ENCODE measurements at places on chromosomes 5 and 9.

DNA sequence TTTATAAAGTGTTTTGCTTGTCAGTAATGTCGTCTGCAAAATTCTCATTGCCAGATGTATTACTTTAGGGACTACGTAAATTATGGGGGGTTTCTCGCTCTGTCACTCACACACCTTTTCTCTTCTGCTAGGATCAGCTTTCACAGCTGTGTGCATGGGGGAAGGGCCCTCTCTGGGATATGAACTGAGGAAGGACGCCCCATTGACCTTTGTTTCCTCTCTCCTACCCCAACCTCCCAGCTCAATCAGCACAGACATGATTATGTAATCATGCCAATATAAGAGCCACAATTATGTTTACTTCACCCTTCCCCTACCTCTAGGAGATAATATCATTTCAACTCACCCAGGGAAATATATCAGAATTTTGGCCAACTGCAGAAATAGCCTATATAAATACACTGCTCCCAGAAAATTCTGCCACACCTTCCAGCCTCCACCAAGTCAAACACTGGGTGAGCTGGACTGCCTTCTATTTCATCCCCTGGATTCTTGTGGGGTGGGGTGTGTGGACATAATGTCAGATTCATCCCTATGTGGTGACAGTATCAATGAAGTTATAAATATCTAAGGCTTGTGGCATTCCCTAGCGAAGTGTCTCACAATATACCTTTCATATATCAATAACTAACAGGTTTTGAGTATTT lies 12.6 kb upstream of the SEMA5A start:
- no peak overlapping the region for H3K4me3 ChIP-seq
- DNase-seq: no peak
- no peaks in the 10 kb centered on the region for H3K27me3 ChIP-seq
- no peaks in the 10 kb centered on the region for H3K36me3 ChIP-seq

DNA sequence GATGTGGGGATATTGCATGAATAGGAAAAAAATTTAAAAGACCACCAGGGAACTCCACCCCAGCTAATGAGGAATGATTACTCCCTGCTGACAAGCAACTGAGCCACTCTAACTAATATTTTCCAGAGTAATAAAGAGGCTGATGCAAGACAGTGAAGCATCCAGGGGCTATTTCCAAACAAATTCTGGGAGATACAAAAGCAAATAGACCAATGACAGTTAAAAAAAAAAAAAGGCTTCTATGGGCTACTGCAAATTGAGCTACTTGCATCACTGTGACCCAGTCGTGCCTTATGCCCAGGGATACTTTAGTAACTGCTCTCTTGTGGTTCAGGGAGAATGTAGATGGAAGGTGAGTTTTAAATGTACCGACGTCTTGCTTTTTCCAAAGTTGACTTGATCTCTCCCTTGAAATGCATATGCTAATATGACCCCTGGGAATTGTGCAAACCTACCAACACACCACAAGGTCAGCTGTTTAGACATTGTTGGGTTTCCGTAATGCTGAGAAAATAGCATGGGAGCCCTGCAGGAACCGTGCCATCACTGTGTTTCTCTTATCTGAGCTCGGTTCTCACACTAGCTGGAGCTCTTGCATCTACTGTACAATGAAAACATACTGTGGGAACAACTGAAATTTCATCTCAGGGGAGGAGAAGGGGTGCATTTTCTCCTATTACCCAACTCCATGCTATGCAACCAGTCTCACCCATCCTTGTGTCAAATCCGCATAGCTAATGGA lies 250.6 kb upstream of the MAP3K1 start:
- H3K27me3 ChIP-seq: no peaks in the 10 kb centered on the region
- no peaks in the 10 kb centered on the region for H3K36me3 ChIP-seq
- DNase-seq: peak; percentile 66
- peaks cover 10% of the 10 kb centered on the region for H3K4me1 ChIP-seq
- no peak overlapping the region for H3K4me3 ChIP-seq

GRCh38 chr5:150409638-150410523 lies 2.8 kb downstream of the CD74 start:
- H3K4me1 ChIP-seq: peaks cover 19% of the 10 kb centered on the region
- H3K27ac ChIP-seq: peak overlapping the region; percentile 92
- peak overlapping the region; percentile 33 for H3K4me3 ChIP-seq
- peaks cover 6% of the 10 kb centered on the region for H3K36me3 ChIP-seq
- peaks cover 3% of the 10 kb centered on the region for H3K27me3 ChIP-seq
- peak; percentile 93 for DNase-seq

GRCh38 chr5:61184708-61185107 lies 22.4 kb upstream of the SMIM15 start:
- H3K4me3 ChIP-seq: no peak overlapping the region
- no peaks in the 10 kb centered on the region for H3K27me3 ChIP-seq
- H3K27ac ChIP-seq: no peak overlapping the region
- no peaks in the 10 kb centered on the region for H3K4me1 ChIP-seq
- H3K36me3 ChIP-seq: no peaks in the 10 kb centered on the region
- DNase-seq: no peak

DNA sequence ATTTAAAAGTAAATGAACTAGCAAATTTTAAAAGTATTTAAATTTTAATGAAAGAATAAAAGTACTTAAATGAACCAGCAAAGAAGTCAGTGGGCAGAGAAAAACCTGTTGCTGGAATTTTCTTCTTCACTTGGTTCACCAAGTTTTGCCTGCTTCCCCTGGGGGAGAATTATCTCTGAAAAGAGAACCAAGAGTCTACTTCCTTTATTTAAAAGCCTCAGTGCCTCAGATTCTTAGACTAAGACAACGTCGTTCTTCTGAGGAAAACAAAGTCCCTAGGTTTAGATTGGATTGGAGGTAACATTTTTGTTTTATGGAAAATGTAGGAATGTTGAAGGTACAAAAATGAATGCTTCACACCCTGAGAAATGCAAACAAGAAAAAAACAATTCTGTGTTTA lies 7.4 kb upstream of the KLF4 start:
- no peaks in the 10 kb centered on the region for H3K36me3 ChIP-seq
- H3K27me3 ChIP-seq: peaks cover 1% of the 10 kb centered on the region
- DNase-seq: no peak

- no peaks in the 10 kb centered on the region for H3K27me3 ChIP-seq
- H3K27ac ChIP-seq: no peak overlapping the region
- no peak for DNase-seq
- H3K36me3 ChIP-seq: no peaks in the 10 kb centered on the region
Measured at GRCh38 chr5:62100201-62100600, 205.8 kb upstream of the KIF2A start.

DNA sequence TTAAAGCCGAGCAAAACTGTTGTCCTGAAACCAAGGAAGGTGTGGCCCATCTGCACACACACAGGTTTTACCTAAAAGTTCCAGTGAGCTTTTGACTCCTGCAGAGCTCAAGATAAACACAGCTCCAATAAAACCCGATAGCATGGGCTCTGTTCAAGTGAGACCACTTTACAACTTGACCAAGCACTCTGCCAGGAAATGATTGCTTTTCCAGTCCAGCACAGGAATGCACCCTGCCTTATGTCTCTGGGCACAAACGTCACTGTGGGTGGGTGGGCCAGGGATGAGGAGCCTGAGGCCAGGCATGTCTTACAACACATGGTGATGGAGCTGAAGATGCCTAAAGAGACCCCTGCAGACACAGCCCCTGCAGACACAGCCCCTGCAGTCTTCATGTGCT lies 115.3 kb downstream of the ROR2 start:
- no peaks in the 10 kb centered on the region for H3K27me3 ChIP-seq
- H3K4me3 ChIP-seq: no peak overlapping the region
- H3K36me3 ChIP-seq: no peaks in the 10 kb centered on the region
- H3K27ac ChIP-seq: no peak overlapping the region

DNA sequence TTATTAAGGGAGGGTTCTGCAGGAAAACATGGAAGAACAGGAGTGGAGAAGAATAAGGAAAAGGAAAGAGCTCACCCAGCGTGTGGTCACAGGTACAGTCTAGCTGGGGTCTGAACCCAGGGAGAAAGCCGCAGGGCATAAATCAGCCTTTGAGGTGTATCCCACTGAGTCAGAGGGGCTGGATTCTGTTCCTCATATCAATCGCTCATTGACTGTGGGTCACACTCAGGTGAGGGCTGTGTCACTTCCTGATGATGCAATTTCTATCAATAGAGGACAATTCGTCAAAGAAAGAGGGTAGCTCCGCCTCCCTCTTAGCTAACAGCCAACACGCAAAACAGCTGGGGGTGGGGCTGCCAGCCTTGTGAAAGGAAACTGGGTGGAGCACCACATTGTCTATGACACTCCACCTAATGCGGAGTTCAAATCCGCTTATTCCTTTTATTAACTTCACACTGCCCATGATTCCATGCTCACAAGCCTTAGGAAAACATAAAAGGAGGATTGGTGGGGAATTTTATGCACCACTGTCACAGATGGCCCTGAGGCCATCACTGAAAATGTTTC lies 176.2 kb downstream of the ICE1 start:
- DNase-seq: no peak
- no peaks in the 10 kb centered on the region for H3K27me3 ChIP-seq
- no peaks in the 10 kb centered on the region for H3K4me1 ChIP-seq

GRCh38 chr9:92535940-92536850 lies at the start of gene ECM2:
ECM2 (minus strand) TSS chr9:92535990; CDS start chr9:92522866, 13,124 bp downstream.
- peak; percentile 94 for DNase-seq
- peak within 1 kb of the TSS; percentile 73 for H3K27ac ChIP-seq
- peaks cover 6% of the 10 kb centered on the region for H3K4me1 ChIP-seq
- H3K4me3 ChIP-seq: peak within 1 kb of the TSS; percentile 19

GRCh38 chr5:137819766-137820165 lies 47.9 kb upstream of the MYOT start:
- H3K4me1 ChIP-seq: peaks cover 8% of the 10 kb centered on the region
- H3K4me3 ChIP-seq: no peak overlapping the region
- no peak overlapping the region for H3K27ac ChIP-seq
- DNase-seq: no peak

GRCh38 chr5:14061106-14061505 lies 82.0 kb upstream of the TRIO start:
- H3K27ac ChIP-seq: no peak overlapping the region
- H3K27me3 ChIP-seq: no peaks in the 10 kb centered on the region
- no peak for DNase-seq
- H3K4me1 ChIP-seq: no peaks in the 10 kb centered on the region
- H3K36me3 ChIP-seq: no peaks in the 10 kb centered on the region
- H3K4me3 ChIP-seq: no peak overlapping the region

- peak; percentile 17 for DNase-seq
- no peaks in the 10 kb centered on the region for H3K27me3 ChIP-seq
- H3K27ac ChIP-seq: no peak overlapping the region
- no peak overlapping the region for H3K4me3 ChIP-seq
- H3K4me1 ChIP-seq: no peaks in the 10 kb centered on the region
Measured at GRCh38 chr9:117535434-117535833, 120.6 kb upstream of the ASTN2 start.

GRCh38 chr5:112703866-112704820 lies 33.5 kb upstream of the APC start:
- no peaks in the 10 kb centered on the region for H3K36me3 ChIP-seq
- no peak overlapping the region for H3K4me3 ChIP-seq
- H3K4me1 ChIP-seq: peaks cover 6% of the 10 kb centered on the region
- no peaks in the 10 kb centered on the region for H3K27me3 ChIP-seq

- no peak overlapping the region for H3K27ac ChIP-seq
- DNase-seq: no peak
- no peaks in the 10 kb centered on the region for H3K36me3 ChIP-seq
- no peak overlapping the region for H3K4me3 ChIP-seq
- H3K27me3 ChIP-seq: no peaks in the 10 kb centered on the region
- no peaks in the 10 kb centered on the region for H3K4me1 ChIP-seq
Measured at GRCh38 chr5:91668261-91668660, 285.1 kb upstream of the ARRDC3 start.

DNA sequence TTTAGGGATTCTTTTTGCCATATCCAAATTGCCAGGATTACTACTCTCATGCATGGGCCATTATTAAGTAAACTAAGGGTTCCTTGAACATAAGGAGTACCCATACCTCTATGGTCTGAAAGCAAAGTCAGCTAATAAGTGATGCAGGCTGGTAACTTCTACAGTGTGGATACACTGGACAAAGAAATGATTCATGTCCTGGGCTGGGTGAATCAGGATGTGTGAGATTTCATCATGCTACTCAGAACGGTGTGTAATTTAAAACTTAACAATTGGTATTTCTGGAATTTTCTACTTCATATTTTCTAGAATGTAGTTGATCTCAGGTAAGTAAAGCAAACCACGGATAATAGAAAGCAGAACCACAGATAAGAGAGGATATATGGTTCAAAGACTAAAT lies 428.8 kb downstream of the CHSY3 start:
- H3K4me1 ChIP-seq: no peaks in the 10 kb centered on the region
- no peak overlapping the region for H3K27ac ChIP-seq
- no peak for DNase-seq
- H3K27me3 ChIP-seq: no peaks in the 10 kb centered on the region

- no peaks in the 10 kb centered on the region for H3K4me1 ChIP-seq
- no peak overlapping the region for H3K27ac ChIP-seq
- no peak overlapping the region for H3K4me3 ChIP-seq
- H3K36me3 ChIP-seq: no peaks in the 10 kb centered on the region
Measured at GRCh38 chr9:28121366-28121765, 548.1 kb upstream of the C9orf72 start.

- H3K4me3 ChIP-seq: no peak overlapping the region
- peaks cover 10% of the 10 kb centered on the region for H3K4me1 ChIP-seq
- H3K27me3 ChIP-seq: peaks cover 21% of the 10 kb centered on the region
- no peak for DNase-seq
- H3K36me3 ChIP-seq: no peaks in the 10 kb centered on the region
Measured at GRCh38 chr5:146078566-146078965, 26.8 kb downstream of the PLAC8L1 start.
